ENCODE measurements at places on chromosomes 12 and 14.

DNA sequence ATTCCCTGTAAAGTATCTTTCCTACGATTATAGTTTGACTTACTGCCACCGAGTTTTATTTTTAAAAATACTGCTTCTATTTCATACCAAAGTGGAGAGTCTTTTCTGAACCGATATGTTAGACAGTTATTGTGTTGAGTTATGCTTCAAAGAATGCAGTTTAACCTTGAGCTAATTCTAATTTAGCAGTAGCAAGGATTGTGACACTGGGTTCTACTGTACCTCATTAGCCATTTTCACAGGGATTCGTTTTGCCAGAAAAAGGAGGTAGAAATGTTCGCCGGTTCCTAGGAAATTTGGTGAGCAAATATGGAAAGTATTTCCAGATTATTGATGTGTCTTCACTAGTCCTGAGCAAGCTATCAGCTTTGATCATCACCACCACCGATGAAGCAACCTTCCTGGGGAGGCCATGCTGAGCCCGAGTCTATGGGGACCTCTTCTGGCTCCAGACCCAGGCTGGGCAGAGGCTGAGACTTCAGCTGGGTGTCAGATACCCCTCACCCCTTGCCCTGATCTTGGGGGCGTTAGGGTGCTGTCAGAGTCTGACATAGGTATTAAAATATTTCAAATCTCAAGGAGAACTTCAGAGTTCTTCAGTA, 13.6 kb downstream of the GLRX5 start:
- no peak for DNase-seq

DNA sequence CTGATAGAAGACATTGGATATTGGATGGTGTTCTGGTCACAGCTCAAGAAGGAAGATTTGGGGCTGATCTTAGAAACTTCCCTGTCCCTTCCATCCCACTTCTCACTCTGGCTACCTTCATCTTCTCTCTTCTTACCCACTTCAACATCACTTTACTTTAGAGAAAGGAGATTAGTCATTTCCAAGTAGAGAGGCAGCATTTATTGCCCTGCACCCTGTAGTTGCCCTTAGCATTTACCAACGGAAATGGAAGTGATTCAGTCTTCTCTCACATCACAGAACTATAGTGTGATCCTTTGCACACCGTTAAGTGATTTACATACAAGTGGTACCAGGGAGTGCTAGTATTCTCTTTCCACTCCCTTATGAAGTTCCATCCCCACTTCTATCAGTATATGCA, 52.4 kb downstream of the PHLDA1 start:
- DNase-seq, result no peak

- no peak for DNase-seq
Observed at GRCh38 chr12:52953181-52953841, 4.4 kb downstream of the KRT18 start.

GRCh38 chr12:86959766-86960458, 703.7 kb upstream of the MGAT4C start:
- no peak for DNase-seq

- DNase-seq, result no peak
Observed at GRCh38 chr12:65882486-65882885, 58.2 kb downstream of the HMGA2 start.

GRCh38 chr14:70317969-70318634, 41.4 kb downstream of the COX16 start:
- peak; percentile 28 for DNase-seq

DNA sequence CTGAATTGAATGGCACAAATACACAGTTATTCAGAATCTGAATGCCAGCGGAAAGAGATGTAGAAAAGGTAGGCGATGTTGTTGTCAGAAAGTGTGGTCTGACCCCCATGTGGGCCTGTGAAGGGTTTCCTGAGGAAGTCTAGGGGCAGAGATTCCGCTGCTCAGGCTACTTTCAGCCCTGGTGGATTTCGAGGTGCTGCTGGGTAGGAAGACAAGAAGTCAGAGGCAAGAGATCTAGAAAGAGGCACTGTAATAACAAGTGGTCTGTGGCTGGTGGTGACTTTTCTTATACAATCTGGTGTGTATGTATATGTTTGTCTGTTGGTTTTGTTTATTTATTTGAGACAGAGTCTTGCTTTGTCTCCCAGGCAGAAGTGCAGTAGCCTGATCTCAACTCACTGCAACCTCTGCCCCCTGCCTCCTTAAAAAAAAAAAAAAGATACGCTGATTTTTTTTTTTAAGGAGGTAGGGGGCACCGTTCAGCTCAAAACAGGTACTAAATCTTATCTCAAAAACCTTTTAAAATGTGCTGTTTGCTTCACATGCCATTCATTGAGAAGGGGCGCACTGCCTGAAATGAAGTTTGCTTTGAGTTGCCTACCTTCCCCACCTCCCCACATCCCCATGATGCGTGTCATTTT, 27.1 kb upstream of the MANSC4 start:
- no peak for DNase-seq

DNA sequence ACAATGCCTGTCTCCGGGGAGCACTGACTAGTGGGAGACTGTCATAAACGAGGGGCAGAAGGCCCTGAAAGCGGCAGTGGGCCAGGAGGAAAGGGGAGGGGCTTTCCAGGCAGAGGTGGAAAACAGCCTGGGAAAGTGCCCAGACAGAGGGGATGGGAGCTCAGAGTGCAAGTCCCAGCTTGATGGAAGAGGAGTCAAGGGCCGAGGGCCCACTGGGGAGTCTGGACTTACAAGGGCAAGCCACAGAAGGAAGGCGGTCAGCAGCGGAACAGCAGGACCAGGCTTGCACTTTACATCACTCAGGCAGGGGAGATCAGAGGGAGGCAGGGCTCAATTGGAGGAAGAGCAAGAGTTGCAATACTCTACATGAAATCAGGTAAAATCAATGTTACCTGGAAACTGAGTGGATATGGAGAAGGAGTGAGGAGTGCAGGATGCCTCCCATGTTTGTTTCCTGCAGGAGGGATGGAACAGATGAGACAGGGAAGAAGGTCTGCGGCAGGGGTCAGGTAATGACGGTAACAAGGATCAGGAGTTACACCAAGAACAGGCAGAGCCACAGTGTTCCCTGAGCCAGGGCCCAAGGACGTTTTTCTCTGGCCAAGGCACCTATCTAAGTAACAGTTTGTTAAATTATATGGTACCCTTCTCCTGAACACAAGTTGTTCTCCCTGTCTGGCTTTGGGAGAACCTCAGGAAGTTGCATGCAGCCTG, 23.8 kb downstream of the PXN start:
- DNase-seq, result peak; percentile 81

DNA sequence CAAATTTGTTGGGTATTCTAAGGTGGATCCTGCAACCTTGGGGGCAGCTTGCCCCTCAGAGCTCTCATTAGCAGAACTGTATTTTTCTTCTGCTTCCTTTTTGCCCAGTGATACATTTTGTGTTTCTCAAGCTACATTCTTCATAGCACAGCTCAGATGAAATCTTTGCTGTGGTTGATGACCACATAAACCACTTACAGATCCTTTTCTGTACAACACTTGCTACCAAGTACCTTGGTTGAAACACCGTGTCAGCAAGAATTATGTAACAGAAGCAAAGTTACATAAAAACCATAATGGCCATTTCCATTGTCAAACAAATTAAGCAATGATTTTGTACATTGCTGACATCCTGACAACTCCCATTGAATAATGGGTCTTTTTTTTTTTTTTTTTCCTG, 9.7 kb upstream of the PLBD1 start:
- DNase-seq, result no peak

DNA sequence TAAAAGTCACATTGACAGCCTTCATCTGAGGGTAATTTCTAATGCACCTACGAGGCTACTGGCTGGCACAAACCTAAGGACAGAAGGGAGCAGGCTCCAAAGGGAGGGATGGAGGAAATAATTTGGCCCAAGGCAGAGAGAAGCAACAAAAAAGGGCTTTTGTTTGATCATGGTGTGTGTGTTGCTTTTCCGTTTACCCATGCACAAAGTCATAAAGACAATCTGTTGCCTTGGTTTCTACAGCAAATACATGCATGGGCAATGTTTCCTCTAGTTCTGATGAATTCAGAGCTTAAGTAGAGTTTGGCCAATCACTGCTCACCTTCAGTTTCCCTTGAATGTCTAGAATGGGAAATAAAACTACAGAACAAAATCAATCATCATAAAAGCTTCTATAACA, 262.5 kb upstream of the CAND1 start:
- no peak for DNase-seq

- DNase-seq, result no peak
Observed at GRCh38 chr12:115828168-115828567, 449.3 kb downstream of the MED13L start.

GRCh38 chr12:74319886-74320285, 217.7 kb upstream of the ATXN7L3B start:
- no peak for DNase-seq

GRCh38 chr12:10142976-10143589, 13.1 kb upstream of the CLEC7A start:
- no peak for DNase-seq

DNA sequence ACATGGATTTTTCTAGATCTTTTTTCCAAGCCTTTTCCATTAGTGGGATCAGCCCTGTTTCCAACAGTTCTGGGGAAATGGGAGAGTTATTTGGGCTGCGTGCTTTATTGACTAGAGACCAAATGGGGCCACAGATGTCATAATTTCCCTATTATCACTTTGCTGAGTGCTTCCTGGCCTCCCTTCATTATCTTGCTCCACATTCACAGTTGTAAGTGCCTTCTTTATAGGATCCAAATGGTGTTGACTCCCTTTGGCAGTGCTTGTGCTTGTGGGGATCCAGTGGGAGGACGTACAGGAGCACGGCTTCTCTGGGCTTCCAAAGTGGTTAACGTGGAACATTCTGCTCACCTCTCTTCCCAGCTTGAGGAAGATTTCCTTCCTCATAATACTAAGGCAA, 141.0 kb upstream of the RMST start:
- DNase-seq, result no peak

DNA sequence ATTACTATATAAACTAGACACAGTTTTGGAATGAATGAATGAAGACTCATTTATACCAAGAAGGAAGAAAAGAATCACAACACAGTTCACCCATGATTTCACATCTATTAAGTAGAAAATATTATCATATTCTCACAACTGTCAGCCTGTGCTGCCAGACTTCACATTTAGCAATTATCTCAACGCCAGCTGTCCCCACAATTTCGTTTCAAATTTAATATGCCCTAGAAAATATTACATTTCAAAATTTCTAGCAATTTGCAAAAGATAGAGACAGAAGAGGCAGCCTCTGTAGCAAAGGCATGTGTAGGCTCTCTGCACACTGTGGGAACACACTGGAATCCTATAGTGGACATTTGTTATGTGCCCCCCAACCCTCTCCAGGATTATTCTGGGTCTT, 83.6 kb downstream of the ANKS1B start:
- DNase-seq, result no peak

- no peak for DNase-seq
Observed at GRCh38 chr12:98385641-98386040, 129.7 kb upstream of the TMPO start.

GRCh38 chr12:73531752-73532151, 1005.9 kb upstream of the ATXN7L3B start:
- DNase-seq, result no peak

- peak; percentile 40 for DNase-seq
Observed at GRCh38 chr12:20415028-20415427, 46.7 kb downstream of the PDE3A start.

GRCh38 chr12:121514184-121514742, 66.6 kb downstream of the KDM2B start:
- no peak for DNase-seq

- DNase-seq, result no peak
Observed at GRCh38 chr12:131713349-131713748, 2.5 kb downstream of the SFSWAP start.

- DNase-seq, result no peak
Observed at GRCh38 chr12:40222247-40222646, 2.5 kb upstream of the LRRK2 start.

GRCh38 chr14:50001999-50002925, 109.4 kb downstream of the ARF6 start:
- no peak for DNase-seq

GRCh38 chr12:26740991-26741390, 92.0 kb downstream of the ITPR2 start:
- DNase-seq, result no peak

GRCh38 chr12:46389031-46389616, 16.6 kb upstream of the SLC38A2 start:
- no peak for DNase-seq

GRCh38 chr12:30462249-30462648, 233.4 kb downstream of the IPO8 start:
- no peak for DNase-seq

- DNase-seq, result no peak
Observed at GRCh38 chr12:51672334-51672733, 81.3 kb downstream of the SCN8A start.
